ENCODE measurements at places on chromosomes 2 and 18. TPM values are rescaled to one million over a fixed set of nuclear protein-coding genes. Genes with fewer than 3 reads are reported as not detected.

The ELOA2 gene
- not detected for total RNA-seq

The PAX3 gene
- total RNA-seq = 0.71 TPM

The SCN7A gene
- total RNA-seq = 57.8 TPM

The DSEL gene
- 17.6 TPM for total RNA-seq

The NEB gene
- total RNA-seq = 1,157 TPM

The EML6 gene
- total RNA-seq = 18.8 TPM

The MALL gene
- total RNA-seq = 6.3 TPM

The ME2 gene
- 24.2 TPM for total RNA-seq

The DNPEP gene
- total RNA-seq = 24.5 TPM

The GNAL gene
- 1.7 TPM for total RNA-seq

The ANKRD30BL gene
- total RNA-seq = 0.22 TPM

The GYPC gene
- total RNA-seq = 116 TPM

The CPLX4 gene
- total RNA-seq = not detected

The TDRD15 gene
- not detected for total RNA-seq

The ACKR3 gene
- 22.2 TPM for total RNA-seq

The CCDC121 gene
- total RNA-seq = 6.1 TPM

The DDX1 gene
- total RNA-seq = 72.3 TPM

The ZNF516 gene
- total RNA-seq = 26.6 TPM

The FHOD3 gene
- 27.7 TPM for total RNA-seq

The UGT1A3 gene
- not detected for total RNA-seq

The TTLL4 gene
- 9.7 TPM for total RNA-seq

The UGT1A4 gene
- total RNA-seq = not detected

All from muscle of leg (tissue), 16 donors.